Gastroesophageal sphincter (tissue), 4 donors: ENCODE measurements at places on chromosomes 11 and 22.
A peak's percentile ranks its signal among the peaks of the same experiment; 100 is the strongest.

DNA sequence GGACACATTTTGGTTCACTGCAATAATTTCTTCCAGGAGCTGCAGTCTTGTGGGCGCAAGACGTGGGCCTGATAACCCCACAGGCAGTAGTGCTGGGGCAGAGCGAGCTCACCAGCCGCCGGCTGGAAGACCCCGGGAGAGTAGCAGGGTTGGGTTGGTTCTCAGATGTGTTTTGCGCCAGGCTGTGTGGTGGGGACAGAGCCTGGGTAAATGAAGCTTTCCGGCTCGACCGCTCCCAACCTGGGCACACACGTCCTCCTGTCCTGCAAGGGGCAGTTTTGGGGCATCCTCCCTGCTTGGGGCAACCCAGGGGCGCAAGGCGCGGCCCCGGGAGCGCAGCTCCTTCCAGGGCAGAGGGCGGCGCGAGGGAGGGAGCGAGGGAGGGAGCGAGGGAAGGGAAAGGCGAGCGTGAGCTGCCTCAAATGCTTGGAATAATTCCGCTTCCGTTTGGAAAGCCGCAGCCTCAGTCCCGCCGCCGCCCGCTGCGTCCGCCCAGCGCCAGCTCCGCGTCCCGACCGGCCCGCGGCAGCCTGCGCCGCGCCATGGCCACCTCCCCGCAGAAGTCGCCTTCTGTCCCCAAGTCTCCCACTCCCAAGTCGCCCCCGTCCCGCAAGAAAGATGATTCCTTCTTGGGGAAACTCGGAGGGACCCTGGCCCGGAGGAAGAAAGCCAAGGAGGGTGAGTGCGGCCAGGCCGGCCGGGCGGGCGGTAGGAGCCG lies at the start of gene PARVA:
Gene PARVA (plus strand): TSS at position 466 of the 718 bp plus-strand sequence. CDS start 77 bp downstream, at position 543.
- peak; percentile 82 for ATAC-seq

DNA sequence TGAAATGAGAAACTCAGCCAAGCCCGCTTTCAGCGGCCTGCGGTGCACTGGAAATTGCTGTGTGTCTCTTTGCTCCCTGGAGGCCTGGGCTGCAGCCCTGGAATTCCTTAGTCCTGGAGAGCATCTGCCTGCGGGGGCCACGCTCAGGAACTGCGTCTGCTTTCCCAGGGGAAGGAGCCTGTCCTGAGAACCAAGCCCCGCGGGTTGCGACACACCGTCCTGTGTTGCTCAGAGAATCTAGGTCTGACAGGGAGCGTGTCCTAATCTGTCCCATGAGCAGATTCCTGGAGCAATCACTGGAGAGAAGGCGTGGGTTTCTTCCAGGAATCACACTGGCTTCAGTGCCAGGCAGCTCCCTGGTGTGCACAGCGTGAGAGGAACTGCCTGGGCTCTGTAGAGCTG lies 708.1 kb downstream of the BRD1 start:
- peak; percentile 74 for ATAC-seq

DNA sequence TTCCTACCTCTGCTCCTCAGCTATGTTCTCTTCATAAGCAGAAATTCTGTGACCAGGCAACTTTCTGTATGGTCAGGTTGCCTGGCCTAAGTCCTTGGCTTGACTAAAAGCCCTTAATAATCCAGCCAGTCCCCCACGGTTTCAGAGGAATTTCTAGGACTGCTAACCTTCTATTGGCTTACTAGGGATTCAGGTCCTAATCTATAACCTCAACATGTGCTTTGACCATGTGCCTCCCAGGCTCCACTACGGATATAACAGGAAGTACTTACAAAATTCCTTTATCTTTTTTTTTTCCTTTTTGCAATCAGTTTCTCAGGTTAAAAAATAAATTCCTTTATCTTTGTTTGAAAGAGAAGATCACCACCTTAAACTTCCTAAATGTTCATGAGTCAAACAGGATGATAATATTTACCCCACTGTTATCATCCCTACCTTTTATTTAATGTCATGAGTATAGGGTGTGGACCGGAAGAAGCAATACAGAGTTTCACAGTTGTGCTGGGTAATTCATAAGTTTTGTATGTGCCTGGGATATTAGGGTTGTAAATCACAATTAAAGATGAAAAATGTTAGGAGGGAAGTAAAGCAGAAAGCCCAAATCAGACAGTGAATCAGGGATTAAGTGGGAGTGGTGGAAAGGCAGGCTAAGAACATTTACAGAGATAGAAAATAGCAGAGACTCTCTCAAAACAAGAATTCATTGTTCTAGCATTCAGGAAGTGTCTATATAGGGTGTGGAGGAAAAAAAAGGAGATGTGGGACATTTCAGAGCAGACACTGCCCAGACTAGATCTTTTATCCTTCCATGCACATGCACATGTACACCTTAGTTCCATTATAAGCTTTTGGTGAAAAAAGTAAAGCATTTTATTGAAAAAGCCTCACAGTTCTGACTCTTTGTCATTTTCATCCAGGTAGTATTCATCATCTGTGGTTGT lies 10.7 kb upstream of the POGLUT3 start:
- no peak for ATAC-seq

DNA sequence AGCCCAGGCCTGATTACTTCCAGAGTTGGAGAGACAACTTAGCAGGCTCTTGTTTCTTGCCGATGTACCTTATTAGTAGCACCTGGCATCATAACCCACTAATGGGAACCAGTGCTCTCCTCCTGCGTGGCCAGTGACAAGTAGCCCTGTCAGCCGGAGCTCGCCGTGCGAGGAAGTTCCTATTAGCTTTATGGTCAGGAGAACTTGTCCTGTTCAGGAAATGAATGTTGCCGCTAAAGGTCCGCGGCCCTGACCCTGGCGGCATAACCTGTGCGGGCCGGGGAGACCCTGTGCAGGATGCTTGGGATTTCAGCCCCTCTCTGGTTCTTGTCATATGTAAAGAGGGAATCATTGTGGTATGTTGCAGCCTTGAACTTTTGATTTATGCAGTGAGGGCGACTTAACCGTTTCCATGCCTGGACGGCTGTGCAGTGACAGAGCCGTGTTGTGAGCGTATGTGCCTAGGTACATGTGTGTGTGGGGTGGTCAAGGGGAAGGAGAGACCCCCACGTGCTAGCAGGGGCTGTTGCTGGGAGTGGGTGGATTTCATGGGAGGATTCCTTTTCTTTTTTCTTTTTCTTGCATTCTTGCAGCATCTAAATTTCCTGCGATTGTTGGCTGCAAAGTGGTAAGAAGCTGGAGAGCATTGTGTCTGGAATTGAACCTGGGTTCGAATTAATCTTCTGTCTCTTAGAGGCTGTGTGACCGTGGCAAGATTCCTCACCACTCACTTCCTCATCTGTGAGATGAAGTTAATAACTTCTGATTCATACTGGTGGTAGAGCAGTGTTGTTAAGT lies 15.2 kb downstream of the ZBTB16 start:
- ATAC-seq: no peak

DNA sequence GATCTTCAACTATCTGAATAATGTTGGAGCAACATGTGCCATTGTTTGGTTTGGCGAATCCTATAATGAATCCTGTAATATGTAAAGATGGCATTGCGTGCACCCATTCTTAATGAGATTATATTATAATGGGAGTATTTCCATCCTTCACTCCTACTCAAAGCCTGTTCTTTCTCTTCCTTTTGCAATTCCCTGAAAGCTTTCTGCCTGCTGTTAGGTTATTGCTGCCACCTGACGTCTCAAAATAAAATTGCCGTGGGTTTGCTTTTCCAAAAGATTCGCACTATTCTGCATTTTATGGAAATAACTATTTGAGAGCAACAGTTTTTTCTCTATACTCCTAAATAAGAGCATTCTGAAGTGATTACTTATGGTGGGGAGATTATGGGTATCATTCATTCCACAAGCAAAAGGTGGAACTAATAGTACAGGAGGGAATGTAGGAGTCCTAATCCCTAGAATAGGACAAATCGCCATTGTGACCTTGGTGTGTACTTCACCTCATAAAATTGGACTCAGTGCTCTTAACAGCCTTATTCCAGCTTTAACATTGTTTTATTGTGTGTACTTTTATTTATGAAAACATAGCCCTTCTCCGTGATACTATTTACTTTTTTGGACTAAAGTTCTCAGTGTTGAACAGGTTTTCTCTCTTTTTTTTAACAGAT lies 69.6 kb upstream of the ALKBH3 start:
- no peak for ATAC-seq

DNA sequence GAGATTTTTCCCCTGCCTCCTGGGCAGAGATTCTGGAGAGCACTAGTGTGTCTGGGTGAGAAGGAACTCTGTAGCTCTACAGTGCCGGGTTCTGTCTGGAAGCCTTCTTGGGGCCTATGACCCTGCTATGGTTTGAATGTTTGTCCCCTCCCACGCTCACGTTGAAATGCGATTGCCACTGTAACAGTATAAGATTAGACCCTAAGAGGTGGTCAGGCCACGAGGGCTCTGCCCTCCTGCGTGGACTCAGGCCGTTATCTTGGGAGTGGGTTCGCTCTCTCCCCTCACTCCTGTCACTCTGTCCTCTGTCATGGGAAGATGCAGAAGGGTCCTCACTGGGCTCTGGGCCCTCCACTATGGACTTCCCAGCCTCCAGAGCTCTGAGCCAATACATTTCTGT lies 3.5 kb downstream of the AP5B1 start:
- no peak for ATAC-seq

- peak; percentile 71 for ATAC-seq
These were observed 78.0 kb downstream of the TSPAN18 start for GRCh38 chr11:44804449-44805437.

DNA sequence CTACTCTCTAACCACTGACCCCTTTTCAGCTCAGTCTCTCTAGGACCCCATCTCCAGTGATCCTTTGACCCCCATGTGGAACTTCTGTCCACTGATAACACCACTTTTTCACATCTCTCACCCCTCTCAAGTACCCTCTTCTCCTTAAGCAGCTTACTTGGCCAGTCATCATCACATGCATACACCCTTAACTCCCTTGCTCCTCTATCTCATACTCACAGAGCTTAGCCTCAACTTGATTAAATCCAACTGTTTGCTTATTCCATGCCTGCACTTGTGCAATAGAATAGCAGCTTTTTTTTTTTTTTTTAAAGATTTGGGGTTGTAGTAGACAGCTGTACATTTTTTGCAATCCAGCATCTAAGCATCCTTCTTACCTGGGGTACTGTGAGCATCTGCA lies 22.2 kb downstream of the AQP11 start:
- no peak for ATAC-seq

DNA sequence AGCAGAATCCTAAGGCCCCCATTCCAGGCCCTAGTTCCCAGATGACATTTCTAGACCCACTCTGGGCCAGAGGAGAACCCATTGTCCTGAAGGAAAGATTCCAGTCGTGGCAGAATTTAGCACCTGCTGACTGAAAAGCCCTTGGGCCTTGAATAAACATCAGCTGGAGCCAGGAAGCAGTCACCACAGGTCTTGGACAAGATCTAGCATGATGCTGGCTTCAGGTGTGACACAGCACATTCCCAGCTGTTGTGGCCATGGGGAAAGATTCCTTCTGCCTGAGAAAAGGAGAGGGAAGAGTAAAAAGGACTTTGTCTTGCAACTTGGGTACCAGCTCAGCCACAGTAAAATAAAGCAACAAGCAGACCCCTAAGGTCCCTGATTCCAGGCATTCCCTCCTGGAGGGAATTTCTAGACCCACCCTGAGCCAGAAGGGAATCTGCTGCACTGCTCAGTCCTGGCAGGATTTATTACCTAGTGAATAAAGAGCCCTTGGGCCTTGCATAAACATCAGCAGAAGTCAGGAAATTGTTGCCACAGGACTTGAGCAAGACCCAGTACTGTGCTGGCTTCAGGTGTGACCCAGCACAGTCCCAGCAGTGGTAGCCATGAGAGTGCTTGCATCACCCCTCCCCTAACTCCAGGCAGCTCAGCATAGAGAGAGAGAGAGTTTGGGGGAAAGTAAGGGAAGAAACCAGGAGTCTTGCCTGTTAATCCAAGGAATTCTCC lies 42.5 kb upstream of the PAMR1 start:
- ATAC-seq: no peak

DNA sequence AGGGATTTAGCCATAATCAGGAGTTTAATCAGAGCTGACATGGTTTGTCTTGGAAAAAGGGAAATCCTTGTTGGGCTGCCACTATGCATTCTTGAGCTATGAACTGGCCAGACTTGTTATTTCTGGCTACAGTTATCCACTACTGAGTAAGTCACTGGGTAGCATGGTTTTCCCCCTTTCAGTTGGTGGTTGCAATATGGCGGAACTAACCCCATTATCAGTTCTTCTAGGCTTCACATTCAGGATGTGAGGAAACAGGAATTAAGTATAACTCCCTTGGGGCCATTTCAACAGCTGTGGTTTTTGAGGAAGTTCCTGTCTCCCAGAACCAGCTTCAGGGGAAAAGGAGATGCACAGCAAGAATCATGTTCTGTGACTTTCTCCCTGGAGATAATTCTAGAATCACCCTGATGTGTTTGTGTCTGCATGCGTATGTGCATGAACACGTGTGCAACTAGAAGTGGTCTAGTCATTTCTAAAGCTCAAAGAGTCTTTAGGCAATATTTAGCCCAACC lies 103.0 kb upstream of the CD44 start:
- no peak for ATAC-seq

GRCh38 chr11:116773203-116774097 lies 663 bp upstream of the BUD13 start:
- peak; percentile 65 for ATAC-seq

GRCh38 chr11:47943721-47944586 lies 36.4 kb upstream of the PTPRJ start:
- no peak for ATAC-seq

- no peak for ATAC-seq
These were observed 110.5 kb downstream of the NAT10 start for GRCh38 chr11:34215806-34216453.

DNA sequence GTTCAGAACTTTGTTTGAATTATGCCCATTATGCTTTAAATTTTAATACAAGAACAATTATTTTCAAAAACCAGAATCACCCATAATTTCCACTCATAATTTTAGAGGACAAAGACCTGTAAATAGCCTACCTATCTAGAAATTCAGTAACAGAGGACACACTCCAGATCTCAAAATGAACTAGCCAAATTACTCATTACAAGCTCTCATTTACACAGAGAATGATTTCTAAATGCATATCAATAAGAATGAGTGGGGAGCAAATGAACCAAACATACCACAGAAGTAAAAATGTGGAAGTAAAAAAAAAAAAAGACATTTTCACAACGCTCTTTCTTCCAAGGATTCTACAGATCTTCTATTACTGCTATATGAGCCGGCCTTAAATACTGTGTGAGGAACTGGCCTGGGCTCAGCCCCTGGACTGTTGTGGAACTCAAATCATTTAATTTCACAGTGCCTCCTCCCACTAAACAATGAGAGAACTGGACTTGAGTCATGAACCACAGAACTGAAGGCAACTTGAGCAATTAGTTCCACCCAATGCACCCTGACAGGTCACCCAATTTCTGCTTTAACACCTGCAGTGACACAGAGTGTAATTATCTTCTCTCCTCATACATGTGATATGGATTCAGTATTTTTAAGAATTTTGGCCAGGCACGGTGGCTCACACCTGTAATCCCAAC lies 8.0 kb downstream of the MRTFA start:
- no peak for ATAC-seq

DNA sequence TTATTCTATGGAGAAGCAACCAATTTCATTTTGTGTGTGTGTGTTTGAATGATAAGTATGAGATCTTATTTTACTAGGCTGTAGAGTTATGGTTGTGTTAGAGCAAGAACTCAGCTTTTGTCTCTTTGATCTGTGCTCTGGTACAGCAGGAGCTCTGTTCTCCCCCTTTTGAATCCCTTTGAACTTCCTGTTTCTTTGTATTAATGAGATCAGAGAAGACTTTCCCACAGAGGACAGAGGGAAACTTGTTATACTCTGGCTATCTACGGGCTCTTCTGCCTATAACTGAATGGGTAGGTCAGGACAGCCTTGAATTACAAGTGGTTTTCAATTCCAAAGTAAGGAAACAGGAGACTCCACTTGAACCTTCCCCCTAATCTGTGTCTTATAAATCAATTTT lies 1015.0 kb upstream of the RAG2 start:
- no peak for ATAC-seq
